ENCODE measurements at places on chromosomes 5 and 9.
A peak's percentile ranks its signal among the peaks of the same experiment; 100 is the strongest.

DNA sequence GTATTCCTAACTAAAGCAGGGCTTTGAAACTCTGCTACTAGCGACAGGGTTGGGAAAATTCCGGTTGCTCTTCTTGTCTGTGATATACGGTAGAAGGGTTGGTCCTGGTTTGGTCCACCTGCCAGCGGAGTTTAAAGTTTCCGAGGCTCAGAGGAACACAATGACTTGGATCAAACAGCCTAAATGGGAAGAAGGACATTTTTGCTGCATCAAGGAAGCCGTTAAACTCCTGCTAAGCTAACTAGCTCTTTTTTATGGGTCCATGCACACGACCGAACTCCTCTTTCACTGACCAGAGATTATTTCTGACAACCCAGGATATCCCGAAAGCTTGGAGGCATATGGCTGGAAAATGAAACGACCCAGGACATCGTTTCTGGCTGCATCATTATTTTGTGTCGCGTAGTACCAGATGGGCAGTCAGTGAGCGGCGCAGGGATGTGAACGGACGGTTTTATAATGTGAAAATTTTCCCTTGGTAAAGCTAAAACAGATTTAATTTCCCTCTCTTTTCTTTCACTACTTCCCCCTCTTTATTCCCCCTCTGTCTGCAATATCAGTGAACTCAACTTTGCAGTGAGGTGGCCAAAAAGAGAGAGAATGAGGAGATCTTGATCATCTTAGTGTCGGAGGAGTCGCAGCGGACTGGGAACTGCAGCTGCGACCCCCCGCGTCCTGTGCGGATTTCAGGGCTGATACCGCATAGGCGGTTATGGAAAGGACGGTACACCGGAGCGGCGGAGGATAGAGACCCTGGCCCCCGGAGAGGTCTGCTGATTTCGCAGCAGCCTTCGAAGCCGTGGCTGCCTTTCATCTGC lies at the start of gene LURAP1L:
TSS of gene LURAP1L (plus strand) at position 160 of the 818 bp plus-strand sequence. CDS start 696 bp downstream, outside the sequence.
- no peak for DNase-seq

GRCh38 chr5:9716838-9717281 lies 86.7 kb upstream of the TAS2R1 start:
- DNase-seq, result no peak

GRCh38 chr9:69671311-69671878 lies 776 bp downstream of the APBA1 start:
- no peak for DNase-seq

GRCh38 chr5:117999939-118000549 lies 988.3 kb downstream of the DTWD2 start:
- no peak for DNase-seq

DNA sequence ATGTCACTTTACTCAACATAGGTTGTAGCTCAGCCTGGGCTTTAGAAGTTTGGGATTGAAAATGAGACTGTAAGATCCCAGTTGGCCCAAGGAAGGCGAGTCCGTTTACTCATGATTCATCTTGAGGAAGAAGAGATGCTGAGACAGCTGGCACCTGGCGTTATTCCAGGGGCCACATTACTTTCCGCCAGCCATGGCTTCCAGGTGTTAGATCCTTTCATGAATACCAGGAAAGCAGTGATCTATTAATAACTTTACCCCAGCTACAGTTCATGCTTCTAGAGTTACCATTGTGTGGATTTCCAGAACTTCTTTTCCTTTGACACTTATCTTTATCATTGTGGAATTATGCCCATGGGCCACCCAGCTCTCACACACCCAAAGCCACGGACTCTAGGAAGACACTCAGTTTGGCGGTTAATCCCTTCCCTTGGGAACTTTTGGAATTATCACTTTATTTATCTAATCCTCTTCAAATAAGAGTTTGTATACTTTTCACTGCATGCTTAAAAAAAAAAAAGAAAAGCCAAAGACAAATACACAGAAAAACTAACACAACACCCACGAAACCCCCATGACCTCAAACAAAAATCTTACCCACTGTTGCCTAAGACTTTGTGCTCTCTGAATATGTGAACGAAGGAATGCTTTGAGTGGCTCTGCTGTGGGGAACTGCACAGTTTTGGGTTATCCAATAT lies 26.9 kb downstream of the RAI14 start:
- no peak for DNase-seq

DNA sequence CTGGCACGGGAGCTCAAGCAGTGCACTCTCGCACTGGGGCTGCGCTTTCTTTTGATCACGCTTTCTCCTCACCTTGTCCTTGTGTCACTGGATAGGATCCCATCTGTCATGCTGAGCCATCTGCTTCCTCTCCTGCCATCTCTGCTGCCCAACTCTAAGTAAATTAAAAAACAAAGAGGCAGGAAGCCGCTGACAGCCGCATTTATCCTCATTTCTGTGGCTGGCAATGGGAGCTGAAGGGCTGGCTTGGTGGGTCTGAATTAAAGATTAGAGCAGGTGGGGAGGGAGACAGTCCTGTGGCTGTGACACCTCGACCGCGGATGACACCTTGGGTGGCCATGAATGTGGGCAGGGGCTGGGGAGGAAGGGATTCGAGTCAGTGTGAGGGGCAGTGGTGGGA lies 159.2 kb upstream of the ALDH1B1 start:
- no peak for DNase-seq

DNA sequence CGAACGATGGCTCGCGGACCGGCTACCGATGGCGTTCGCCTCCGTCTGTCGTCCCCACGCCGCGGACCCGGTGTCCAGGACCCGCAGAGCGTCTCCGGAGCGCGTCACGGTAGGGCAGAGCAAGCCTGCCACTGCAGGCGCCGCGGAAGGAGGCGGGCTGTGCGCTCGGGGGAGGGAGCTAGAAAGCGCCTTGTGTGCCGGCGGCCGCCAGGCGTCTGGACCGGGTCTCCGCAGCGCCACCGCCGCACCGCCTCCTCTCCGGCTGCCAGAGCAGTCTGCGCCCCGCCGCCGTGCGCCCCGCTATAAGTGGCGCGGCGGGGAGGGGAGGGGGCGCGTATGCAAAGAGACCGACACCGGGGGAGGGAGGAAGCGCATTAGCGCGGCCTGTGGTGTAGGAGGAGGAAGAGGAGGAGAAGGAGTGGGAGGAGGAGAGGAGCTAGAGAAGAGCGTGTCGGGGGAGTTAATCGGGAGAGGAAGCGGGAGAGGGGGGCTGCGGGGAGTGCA lies at the start of gene ENC1:
TSS of gene ENC1 (minus strand) at position 279 of the 504 bp plus-strand sequence. CDS start 4,243 bp downstream, outside the sequence.
- peak; percentile 38 for DNase-seq

DNA sequence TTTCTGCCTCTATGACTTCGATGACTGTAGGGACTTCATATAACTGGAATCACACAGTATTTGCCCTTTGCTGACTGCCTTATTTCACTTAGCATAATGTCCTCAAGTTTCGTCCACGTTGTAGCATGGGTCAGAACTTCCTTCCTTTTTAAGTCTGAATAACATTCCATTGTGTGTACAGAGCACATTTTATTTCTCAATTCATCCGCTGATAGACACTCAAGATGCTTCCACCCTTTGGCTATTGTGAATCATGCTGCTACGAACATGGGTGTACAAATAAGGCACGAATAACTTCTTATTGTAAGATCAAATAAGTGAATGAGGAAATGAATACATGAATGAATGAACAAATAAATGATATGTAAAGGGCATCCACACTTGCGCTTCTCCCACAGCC lies 13.0 kb downstream of the BARX1 start:
- no peak for DNase-seq

- DNase-seq, result no peak
Observed at GRCh38 chr5:20601678-20602100, 613.7 kb upstream of the CDH18 start.

DNA sequence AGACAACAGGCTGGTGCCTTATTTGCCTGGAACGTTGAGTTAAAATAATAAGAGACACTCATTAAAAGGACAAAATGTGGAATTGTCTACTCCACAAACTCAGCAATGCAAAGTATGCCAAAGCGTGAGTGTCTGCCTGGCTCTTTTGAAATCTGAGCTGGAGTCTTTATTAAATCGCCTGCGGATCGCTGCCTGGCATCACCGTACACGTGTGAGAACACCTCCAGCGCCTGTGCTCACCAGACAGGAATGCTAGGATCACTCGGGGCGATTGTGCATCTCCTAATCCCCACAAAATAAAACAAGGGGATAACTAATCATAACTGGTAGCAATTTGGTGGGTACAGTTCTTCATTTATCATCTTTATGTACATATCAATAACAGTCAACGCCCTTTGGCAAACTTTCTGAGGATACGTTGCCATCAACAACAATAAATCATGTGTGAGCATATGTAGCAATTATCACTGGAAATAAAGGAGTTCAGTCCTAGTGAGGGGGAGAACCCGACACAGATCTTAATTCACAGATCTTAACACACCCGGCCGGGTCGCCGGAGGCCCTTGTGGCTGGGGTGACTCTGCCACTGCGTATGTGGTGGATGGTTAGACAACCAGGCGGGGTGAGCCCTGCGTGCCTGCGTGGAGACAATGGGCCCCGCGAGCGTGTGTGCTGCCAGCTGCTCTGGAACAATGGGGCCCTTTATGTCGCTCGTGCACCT lies 284.9 kb upstream of the IRX1 start:
- DNase-seq, result no peak

GRCh38 chr5:100576217-100576751 lies 41.1 kb downstream of the FAM174A start:
- DNase-seq, result no peak

Data from stimulated activated CD8-positive, alpha-beta memory T cell treated with anti-CD3 and anti-CD28 coated beads, Interleukin-7, amount 100 ng/mL, for 4 hours (primary cell).